ENCODE measurements at places on chromosomes 2 and 18.

- DNase-seq = no peak
These were observed 329.4 kb upstream of the LYPD1 start for GRCh38 chr2:132999421-132999820.

DNA sequence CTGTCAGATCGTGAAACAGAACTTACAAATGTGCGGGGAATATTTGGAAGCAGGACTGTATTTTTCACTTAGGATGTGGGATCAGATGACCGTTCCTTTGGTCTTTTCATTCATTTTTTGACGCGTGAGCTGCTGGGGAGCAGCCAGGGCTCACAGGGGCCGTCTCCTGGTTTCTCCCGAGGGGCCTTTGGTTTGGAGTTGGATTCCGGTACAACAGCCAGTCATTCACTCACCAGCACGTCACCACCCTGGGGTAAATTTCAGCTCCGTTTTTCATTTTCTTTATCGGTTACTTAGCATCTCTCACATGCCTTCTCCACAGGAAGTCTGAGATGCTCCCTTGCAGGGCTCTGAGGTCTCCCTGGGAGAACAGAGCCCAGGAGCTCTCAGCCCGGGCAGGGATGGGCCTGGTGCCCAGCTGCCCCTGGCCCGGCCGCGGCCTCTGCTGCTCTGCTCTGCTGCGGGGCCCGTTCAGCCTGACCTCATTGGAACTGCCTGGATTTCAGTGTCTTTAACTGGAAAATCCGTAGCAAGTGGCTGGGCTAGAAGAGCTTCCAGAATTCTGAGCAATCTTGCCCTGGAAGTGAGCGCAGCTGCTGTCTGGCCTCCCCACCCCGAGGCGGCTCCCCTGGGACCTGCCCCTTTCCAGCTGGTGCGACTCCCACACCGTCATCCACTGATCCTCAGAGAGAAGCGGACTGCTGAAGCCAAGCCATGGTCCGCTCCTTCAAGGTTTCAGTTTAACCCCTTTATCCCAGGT, 335.6 kb downstream of the EIPR1 start:
- DNase-seq = no peak

- no peak for DNase-seq
These were observed 1057.5 kb upstream of the FAM98A start for GRCh38 chr2:34656632-34657031.

DNA sequence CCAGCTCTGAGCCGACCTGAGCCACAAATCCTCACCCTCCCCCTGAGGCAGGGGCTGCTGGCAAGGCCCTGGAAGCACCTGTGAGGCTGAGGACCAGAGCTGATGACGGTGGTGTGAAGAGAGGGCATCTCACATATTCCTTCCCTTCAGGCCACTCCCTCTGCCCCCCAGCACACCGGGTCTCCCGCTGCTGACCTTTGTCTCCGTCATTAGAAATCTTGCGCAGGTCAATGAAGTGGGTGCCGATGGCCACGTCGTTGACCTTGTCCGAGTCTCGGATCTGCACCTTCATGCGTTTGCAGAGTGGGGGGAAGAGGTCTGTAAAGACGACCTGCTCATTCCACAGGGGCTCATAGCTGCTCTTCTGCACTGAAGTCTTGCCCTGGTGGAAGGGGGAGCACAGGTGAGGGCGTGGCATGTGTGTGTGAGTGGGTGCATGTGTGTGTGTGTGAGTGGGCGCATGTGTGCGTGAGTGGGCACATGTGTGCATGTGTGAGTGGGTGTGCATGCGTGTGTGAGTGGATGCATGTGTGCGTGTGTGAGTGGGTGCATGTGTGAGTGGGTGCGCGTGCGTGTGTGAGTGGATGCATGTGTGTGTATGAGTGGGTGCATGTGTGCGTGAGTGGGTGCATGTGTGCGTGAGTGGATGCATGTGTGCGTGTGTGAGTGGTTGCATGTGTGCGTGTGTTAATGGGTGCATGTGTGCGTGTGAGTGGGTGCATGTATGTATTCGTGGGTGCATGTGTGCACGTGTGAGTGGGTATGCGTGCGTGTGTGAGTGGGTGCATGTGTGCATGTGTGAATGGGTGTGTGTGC, 4.5 kb upstream of the OTOF start:
- no peak for DNase-seq

DNA sequence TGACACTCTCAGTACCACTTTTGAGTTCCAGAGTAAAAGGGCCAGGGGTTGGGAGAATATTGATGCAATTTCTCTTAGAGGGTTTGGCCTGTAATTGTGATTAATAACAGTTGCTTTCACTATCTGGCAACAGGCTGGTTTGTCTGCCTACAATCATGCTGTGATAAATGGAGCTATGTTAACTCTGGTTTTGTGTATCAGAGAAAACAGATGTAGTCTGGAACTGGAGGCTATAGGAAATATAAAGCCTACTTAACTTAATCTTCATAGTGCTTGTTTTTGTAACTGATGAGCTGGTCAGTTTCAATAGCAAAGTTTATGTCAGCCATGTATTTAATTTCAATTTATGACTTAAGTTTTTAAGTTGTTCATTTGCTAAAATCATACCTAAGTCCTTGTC, 138.0 kb downstream of the AGPS start:
- no peak for DNase-seq

- no peak for DNase-seq
These were observed 11.4 kb upstream of the DYNC1I2 start for GRCh38 chr2:171675810-171676345.

GRCh38 chr18:37156330-37156942, 327.5 kb downstream of the KIAA1328 start:
- DNase-seq = no peak

DNA sequence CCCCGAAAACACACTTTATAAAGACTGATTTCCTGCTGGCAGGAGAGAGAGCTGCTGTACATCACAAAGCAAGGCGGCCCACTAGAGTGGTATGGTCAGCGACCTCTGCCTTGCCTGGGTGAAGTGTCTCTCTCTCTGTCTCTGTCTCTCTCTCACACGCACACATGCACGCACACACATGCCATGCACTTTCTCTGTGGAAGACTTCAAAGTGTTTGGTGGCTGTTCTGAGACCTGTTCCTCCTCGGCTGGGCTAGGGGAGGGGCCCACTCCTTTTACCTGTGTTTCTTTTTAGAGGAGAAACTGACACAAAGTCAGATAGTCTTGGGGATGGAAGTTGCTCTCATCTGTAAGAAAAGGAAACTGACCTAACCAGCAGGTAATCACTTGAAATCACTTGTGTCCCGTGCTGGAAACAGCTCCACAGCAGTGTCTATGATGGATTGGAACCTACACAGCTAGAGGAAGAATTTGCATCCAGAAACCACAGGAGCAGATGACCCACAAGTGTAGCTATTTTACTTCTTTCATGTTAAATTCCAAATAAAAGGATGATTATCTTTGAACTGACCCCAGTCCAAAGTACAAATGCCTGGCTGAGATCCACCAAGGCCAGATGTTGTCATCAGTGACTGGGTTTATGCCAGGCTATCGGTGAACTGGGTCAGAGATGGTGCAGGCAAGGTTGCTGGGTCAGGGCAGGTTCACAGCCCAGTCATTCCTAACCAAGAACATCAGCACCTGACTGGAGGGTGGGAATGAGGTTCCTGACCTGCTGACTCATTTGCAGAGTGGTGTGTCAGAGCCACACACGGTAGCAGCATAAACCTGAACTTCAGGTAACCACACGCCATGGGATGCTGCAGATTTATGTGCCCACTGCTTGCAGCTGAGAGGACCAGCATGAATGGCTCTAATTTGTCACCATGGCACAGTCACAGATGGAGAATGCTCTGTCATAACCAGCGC, 63.0 kb downstream of the NPAS2 start:
- no peak for DNase-seq

DNA sequence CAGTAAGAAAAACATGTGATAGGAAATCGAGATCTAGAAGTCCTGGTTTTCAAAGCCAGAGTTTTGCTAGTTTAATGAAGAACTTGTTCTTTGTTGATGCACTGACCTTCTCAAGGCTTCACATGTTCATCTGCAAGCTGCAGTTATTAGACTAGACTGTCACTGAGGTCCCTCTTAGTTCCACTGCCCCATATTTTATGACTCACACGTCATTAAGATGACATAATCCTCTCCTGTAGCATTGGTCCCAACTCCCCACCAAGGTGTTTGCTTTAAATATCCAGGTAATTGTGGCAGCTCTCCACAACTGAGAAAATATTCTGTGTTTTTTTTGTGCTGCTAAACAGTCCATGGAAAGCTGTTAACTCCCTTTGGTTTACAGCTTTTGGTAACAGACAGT, 149.7 kb downstream of the MREG start:
- DNase-seq = no peak

- DNase-seq = no peak
These were observed 203.2 kb upstream of the ACVR2A start for GRCh38 chr2:147641651-147642050.

DNA sequence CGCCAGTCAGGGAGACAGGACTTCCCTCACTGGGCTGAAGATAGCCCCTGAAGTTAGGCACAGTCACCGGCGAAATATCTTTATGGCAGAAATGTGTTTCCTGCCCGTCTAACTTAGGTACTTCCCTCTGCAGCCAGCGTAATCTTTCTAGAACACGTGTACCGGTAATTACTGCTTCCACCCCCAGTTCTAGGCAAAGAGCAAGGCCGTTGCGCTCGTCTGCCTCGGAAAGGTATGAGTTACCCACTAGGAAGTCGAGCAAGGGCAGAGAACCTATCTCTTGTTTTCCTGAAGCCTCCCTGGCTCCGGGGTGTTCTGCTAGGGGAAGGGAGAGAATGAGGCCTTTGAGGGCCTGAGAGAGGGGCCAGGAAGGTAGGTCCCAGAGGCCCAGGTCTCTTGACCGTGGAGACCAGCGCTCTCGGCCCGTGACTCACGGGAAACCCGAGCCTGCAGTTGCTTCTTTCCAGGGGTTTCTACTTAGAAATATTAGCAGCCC, 70.0 kb downstream of the TWSG1 start:
- no peak for DNase-seq

DNA sequence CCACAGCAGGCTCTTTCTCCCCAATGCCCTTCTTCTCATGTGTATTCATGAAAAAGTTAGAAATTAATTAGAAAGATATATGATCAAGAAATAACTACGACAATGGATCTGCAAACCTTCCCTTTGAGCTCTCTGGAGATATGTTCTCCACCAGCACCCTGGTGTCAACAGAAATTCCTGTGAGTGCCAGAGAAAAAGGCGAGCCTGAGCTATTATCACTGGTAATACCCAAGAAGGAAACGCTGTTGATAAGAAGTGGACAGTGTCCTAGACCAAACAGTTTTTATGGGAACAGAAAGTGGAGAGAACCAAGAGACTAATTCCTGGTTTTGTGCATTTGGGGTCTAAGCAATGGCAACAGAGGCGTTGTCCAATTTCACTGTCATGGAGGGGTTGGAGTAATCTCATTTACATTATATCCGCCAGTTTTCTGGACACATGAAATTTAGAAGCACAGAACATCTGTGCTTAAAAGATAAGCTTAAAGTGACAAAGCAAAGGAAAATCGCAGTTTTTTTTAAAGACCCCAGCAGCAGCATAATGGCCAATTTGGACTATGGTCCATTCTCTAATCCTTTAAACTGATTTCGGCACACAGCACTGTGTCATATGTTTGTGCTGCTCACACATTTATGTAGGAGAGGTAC, 47.2 kb upstream of the CDC42EP3 start:
- DNase-seq = no peak

DNA sequence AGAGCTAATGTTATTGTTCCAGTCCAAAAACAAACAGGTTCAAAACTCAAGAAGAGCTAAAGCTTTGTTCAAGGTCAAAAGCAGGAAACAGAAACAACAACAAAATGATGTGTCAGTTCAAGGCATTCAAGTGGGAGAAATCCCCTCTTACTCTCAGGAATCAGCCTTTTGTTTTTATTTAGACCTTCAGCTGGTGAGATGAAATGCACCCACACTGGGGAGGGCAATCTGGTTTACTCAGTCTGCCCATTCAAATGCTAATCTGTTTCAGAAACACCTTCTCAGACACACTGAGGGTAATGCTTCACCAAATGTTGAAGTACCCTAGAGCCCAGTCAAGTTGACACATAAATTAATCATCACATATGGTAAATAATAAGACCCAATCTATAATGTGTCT, 150.6 kb downstream of the TMX3 start:
- DNase-seq = no peak

GRCh38 chr2:45307147-45307546, 297.9 kb upstream of the SIX2 start:
- no peak for DNase-seq

DNA sequence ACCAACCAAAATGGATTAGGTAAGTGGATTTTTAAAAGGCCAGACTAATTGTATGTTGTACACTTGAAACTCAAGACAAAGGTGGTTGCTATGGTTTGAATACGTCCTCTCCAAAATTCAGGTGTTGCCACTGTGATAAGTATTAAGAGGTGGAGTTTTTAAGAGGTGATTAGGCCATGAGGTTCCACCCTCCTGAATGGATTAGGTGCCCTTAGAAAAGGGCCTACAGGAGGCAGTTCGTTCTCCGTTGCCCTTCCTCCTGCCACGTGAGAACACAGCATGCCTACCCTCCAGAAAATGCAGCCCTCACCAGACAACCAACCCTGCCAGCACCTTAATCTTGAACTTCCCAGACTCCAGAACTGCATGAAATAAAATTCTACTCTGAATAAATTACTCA, 51.2 kb downstream of the CHMP3 start:
- no peak for DNase-seq

DNA sequence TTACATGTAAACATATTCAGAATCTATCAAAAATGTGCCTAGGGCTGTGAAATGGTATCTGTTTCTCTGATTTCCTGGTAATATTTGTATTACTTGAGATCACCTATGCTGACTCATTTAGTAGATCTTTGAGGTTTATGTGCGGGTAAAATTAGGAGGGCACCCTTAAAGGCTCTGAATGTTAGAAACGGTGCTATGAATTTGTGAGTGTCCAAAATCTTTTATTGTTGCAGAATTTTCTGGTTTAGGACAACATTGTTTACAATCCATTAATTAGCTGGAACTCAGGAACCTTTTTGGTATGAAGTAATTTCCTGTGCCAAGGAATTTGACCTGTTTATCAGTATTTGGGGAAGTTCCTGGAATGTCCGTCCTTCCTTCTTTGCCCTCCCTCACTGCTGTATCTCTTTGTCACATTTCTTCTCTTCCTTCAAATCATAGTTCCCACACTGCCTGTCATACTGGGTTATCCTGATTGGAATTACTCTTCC, 130.5 kb downstream of the TANC1 start:
- DNase-seq = no peak

- DNase-seq = no peak
These were observed 164.2 kb upstream of the KLHL14 start for GRCh38 chr18:32937066-32937465.
